ENCODE measurements at places on chromosomes 16 and 17.

GRCh38 chr17:60095381-60095780 is 16.7 kb upstream of the HEATR6 start:
- DNase-seq, result no peak

GRCh38 chr17:37570527-37571093 is 38.6 kb downstream of the SYNRG start:
- peak; percentile 88 for DNase-seq

DNA sequence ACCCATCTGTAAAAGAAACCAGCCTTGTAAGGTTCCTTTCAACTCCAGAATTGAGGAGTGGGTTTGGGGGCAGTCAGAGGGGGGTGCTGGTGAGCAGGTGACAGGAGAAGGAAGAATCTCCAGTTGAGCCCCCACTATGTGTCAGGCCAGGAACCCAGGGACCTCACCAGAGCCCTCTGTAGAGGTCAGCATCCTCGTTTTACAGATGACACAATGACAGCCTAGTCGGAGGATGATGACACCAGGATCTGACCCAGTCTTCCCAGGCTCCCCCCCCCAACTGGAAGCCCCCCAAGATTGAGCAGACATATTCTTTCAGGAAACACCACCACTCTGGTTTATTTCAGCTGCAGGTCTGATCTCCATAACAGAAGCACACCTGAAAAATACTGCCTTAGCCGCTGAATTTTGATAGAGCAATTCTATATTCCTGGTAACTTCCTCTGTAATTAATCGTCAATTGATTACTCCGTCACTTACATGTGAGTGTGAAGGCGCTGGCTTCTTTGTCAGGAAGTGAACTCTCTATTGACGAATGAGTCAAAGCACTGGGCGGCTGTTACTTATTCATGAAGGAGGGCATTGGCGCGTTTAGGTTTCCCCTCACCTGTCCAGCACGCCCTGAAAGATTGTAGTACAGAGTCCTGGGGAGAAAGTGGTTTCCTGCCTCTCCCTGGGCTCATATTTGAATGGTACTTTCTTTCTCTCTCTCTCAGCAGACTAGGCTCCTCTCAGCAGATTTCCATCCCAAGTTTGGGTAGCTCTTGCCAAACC is 21.2 kb downstream of the SOCS3 start:
- DNase-seq, result no peak

- no peak for DNase-seq
Observed at GRCh38 chr17:44759916-44760243, 1.1 kb downstream of the ADAM11 start.

DNA sequence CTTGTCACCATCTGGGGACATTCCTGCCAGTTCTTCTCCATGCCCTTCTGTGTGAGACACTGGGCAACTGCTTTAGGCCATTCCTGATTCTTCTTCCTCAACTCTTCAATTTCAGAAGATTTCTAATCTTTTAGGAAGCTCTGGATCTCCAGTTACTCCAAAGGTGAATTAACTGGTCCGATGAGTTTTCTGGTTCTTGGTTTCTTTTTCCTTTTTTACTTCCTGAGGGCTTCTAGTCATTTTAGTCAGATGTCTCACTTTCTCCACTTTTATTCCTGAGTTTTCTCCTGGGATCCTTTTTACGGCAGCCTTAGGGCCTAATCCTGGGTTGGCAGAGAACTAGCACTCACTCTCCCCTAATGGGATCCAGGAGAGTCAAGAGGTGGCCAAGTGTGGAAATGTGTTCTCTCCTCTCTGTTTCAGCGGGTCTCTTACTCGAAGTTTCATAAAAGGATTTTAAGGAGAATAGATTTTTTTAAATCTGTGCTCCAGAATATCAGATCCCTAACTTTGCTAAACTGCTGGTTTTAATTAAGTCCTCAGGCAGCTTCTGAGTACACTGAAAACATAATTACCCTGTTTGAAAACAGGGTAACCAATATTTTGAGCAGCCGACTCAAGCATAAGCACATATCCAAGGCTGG is 107.6 kb downstream of the RMI2 start:
- no peak for DNase-seq

DNA sequence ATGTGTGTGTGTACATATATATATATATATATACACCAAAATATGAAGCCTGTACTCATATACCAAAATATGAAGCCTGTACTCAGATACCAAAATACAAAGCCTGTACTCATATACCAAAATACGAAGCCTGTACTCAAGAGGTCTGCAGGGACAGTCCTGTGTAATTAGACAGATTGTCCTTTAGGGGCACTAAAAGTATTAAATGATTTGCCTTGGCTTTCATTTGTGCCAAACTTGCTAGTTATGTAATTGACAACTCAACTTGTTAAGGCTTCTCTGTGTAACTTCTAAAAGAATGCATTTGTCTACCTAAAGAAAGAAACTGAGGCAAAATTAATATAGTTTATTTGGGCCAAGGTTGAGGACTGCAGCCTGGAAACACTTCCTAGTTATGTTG is 30.8 kb upstream of the DHX40 start:
- peak; percentile 40 for DNase-seq

DNA sequence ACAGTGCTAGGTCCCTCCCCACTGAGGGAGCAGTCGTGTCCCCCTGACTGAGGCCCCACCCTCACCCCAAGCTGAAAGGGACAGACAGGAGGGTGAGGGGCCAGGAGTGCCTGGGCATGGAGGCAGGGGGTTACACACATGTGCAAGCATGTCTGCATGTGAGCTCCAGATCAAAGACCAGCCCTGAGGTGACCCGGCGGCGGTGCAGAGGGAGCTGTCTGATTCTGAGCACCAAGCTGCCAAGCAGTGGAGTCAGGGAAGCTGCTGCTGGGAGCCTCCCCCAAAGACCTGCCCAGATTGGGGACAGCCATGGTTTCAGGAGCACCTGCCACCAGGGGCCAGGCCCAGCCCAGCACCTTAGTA is 5.5 kb downstream of the DLX3 start:
- no peak for DNase-seq

DNA sequence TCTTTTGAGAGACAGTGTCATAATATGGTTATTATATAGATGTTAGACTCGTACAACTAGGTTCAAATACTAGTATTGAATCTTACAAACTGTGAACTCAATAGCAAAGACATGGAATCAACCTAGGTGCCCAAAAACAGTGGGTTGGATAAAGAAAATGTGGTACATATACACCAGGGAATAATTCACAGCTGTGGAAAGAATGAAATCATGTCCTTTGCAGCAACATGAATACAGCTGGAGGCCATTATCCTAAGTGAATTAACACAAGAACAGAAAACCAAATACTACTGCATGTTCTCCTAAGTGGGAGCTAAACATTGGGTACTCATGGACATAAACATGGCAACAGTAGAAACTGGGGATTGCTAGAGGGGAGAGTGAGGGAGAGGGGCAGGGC is 8.1 kb downstream of the PHKB start:
- DNase-seq, result no peak

DNA sequence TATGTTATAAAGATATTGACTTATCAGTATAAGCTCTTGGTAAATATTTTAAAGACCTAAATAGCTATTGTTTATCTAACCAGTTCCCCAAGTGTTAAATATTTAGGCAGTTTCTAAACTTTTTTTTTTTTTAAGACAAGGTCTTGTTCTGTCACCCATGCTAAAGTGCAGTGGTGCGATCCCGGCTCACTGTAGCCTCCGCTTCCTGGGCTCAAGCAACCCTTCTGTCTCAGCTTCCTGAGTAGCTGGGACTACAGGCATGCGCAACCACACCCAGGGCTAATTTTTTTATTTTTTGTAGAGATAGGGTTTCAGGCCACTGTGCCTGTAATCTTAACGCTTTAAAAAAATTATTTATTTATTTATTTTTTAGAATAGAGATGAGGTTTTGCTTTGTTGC is 43.5 kb downstream of the SNX29 start:
- no peak for DNase-seq

Data from M059J (cell line).